Activated T-helper 1 cell treated with anti-CD3 and anti-CD28 coated beads, Interleukin-12 subunit alpha, Interleukin-12 subunit beta, Interleukin-2, Interleukin-4 antibody, amounts not matched to agents 30 ng/mL and 10 ng/mL and 1 ng/mL, durations not matched to agents 14 hours and 24 hours and 36 hours (primary cell): ENCODE measurements at places on chromosomes 13 and 19.

DNA sequence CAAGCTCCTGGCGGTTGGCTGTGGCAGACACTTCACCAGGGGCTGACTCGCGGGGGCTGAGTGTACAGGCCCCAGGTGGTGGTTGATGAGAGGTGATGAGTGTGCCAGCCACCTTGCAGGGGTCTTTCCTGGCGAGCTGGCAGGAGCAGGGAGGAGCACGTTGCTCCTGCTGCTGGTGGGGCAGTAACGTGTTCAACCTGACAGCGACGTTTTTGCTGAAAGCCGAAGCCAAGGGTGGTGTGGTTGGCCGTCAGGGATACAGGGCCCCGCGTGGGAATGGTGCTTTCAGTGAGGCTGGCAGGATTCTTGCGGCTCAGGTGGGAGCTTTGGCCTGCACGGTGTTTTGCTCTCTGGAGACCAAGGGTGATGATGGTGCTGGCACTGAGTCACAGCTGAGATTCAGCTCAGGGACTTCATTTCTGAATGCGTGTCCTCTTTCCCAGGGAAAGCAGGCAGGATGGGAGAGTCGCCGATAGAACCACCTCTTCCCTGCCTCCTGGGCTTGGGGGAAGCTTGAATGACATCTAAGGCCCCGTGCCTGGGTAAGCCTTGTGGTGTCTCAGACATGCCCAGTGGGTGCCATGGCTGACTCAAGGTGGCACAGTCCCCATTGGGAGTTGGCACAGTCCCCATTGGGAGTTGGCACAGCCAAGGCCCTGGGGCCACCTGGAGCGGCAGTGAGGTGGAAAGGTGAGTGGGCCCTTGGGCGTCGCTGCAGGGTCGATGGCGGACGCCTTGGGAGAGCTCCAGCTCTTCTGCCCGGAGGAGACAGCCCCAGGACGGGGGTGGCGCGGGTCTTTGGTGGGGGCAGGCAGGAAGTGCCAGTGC is 8.8 kb downstream of the DAZAP1 start:
- no peak overlapping the region for H3K4me3 ChIP-seq
- H3K36me3 ChIP-seq, result peaks cover 23% of the 10 kb centered on the region
- no peak for DNase-seq
- peaks cover 17% of the 10 kb centered on the region for H3K4me1 ChIP-seq
- H3K27ac ChIP-seq, result no peak overlapping the region

- no peak overlapping the region for H3K4me3 ChIP-seq
- no peaks in the 10 kb centered on the region for H3K27me3 ChIP-seq
- H3K36me3 ChIP-seq, result no peaks in the 10 kb centered on the region
- DNase-seq, result no peak
- H3K27ac ChIP-seq, result no peak overlapping the region
Observed at GRCh38 chr19:30064348-30064699, 122.3 kb downstream of the URI1 start.

DNA sequence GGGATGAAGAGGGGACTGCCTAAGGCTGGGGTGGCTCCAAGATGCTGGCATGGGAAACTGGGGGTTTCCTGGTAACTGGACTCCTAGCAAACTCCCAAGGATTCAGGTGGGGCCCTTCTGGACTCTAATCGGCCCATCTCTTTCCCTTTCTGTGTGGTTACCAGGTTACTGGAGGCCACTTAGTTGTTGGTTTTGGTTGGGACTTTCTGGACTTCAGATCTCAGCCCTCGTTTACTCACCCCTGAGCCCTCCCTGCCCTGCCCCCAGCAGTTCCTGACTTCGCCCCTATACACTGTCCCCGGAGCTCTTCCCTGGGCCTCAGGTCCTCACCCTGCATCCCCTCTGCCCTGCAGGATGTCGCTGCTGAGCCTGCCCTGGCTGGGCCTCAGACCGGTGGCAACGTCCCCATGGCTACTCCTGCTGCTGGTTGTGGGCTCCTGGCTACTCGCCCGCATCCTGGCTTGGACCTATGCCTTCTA is 328 bp downstream of the CYP4F12 start:
- H3K4me1 ChIP-seq, result no peaks in the 10 kb centered on the region
- DNase-seq, result no peak
- H3K4me3 ChIP-seq, result no peak overlapping the region
- H3K27ac ChIP-seq, result no peak overlapping the region

- no peaks in the 10 kb centered on the region for H3K36me3 ChIP-seq
- H3K4me3 ChIP-seq, result no peak overlapping the region
- no peak for DNase-seq
- H3K27me3 ChIP-seq, result peaks cover 9% of the 10 kb centered on the region
Observed at GRCh38 chr19:8046569-8047165, 5.9 kb upstream of the CCL25 start.

- peaks cover 21% of the 10 kb centered on the region for H3K4me1 ChIP-seq
- H3K27me3 ChIP-seq, result no peaks in the 10 kb centered on the region
- H3K4me3 ChIP-seq, result no peak overlapping the region
Observed at GRCh38 chr19:39136225-39136940, 10.8 kb downstream of the PAK4 start.

DNA sequence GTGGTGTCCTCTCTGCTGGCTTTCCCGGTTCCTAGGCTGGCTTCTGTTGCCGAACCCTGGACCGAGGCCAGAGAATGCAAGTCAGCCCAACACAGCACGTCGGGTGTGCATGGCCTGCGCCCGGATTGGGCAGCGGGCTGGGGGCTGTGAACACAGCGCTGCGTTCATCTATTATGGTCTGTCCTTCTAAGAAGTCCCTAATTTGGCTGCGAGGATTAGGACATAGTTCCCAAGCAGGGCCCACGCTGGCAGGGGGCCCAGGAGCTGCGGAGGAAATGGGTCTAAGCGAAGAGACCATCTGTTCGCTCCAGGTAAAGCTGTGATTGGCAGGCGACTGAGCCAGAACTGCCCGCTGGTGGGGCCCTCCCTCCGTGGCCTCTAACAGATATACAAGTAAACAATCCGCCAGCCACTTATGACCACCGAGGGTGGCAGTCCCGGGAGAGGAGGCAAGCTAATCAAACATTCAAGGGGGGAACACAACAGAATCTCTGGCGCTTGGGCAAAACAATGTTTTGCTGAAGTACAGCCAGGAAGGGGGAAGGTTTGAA is 6.0 kb downstream of the SYCE2 start:
- peaks cover 3% of the 10 kb centered on the region for H3K36me3 ChIP-seq
- no peak overlapping the region for H3K4me3 ChIP-seq
- H3K27me3 ChIP-seq, result no peaks in the 10 kb centered on the region
- DNase-seq, result no peak
- H3K4me1 ChIP-seq, result peaks cover 19% of the 10 kb centered on the region
